ENCODE measurements at places on chromosomes 4 and X. TPM values are rescaled to one million over a fixed set of nuclear protein-coding genes. Genes with fewer than 3 reads are reported as not detected.

- no peak for DNase-seq
Measured at GRCh38 chr4:40200875-40201801, 4.3 kb downstream of the RHOH start.

GRCh38 chr4:126969360-126970235 lies 663.2 kb upstream of the INTU start:
- no peak for DNase-seq

GRCh38 chr4:170589597-170590191 lies 499.9 kb upstream of the AADAT start:
- no peak for DNase-seq

GRCh38 chr4:140256941-140257340 lies 103.0 kb upstream of the MAML3 start:
- no peak for DNase-seq

DNA sequence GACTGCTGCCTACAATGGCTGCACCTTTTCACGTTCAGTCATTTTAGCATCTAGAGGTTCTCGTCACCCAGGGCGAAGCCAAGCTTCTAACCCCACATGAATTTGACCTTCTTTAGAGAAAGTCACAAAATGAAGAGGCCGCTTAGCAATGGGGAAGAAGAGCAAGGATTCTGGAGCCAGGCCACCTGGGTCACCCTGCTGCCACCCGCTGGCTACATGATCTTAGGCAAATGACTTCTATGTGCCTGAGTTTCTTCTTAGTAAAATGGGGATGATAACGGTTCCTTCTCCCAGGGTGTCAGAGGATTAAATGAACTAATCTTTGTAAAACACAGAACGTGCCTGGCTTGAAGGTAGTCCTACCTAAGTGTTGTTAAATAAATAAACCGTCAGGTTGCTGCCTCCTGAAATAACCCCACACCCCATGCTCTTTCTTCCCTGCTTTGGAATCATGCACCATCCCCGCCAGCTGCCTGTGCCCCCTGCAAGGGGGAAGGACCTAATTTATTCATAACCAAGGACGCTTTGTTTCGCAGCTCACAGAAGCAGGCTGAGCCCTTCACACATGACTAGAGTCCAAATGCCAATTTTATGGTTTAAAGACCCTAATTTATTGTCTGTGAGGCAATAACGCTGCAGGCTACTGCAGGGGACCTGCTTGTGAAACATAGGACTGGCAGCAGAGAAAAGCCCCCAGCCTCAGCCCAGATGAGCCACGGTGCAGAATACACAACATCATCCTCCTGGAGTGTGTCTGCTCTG lies 28.6 kb upstream of the NSG1 start:
- DNase-seq: no peak

DNA sequence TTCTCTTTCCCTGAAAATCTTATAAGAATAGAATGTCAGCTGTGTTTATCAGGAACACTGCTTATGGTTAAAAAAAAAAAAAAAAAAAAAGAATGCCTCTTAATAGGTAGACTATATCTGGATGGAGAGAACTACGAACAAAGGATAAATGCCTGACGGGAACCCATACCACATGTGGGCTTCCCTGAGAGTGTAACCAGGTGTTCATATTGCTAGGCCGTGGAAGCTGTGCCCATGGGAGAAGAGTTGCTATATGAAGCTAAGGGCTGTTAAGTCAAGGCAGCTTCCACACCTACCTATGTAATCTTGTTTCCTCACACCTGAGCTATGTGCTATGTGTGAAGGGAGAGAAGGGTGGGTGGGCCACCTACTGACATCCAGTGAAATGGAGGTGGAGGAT lies 27.3 kb downstream of the TMEM184C start:
- DNase-seq: no peak

DNA sequence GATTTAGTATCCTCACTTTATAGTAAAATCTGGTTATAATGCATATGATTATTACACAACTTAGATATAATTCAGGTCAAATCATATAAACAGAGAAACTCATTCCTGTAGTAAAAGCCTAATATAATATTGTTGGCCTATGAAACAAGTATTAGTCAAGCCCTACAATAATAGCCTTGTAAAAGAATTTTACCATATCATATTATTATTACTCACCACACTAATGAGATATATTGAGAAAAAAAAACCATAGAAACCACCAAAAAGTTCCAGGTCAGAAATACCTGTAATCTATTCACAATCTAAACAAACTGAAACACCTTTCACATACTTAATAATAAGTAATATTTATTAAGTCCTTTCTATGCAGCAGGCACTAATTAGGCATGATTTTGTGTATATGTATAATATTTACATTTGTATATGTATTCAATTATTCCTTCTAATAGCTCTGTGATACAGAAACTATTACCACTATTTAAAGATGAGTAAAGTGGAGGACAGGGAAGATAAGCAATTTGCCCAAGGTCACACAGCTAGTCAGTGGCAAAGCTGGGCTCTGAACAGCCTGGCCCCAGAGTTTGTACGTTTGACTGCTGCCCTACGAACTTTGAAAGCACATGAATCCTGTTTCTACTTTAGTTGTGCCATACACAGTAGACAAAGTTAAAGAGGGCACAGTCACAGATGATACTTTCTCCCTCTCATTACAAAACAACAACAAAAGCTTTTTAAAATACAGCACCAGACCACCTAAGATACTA lies 9.0 kb downstream of the ZNF827 start:
- DNase-seq: no peak

- DNase-seq: no peak
Measured at GRCh38 chr4:86603311-86603885, 9.3 kb downstream of the PTPN13 start.

DNA sequence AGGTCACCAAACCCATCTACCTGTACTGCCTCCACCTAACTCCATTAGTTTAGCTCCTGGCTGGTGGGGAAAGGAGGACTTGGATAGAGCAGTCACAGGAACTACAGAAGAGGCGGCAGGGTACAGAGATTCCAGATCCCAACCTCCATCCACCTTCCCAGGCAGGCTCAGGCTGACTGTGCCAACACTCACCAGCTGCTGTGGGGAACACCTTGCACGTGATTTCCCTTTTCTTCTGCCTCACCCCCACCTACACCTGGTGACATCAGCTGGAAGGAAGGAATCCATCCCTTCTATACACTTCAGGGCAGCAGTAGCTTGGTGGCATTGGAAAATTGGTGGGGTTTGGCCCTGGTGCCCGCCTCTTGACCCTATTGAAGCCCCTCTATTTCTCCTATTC lies 41.5 kb downstream of the EFNB1 start:
- DNase-seq: no peak

- DNase-seq: no peak
Measured at GRCh38 chrX:80879143-80879542, 69.5 kb upstream of the BRWD3 start.

DNA sequence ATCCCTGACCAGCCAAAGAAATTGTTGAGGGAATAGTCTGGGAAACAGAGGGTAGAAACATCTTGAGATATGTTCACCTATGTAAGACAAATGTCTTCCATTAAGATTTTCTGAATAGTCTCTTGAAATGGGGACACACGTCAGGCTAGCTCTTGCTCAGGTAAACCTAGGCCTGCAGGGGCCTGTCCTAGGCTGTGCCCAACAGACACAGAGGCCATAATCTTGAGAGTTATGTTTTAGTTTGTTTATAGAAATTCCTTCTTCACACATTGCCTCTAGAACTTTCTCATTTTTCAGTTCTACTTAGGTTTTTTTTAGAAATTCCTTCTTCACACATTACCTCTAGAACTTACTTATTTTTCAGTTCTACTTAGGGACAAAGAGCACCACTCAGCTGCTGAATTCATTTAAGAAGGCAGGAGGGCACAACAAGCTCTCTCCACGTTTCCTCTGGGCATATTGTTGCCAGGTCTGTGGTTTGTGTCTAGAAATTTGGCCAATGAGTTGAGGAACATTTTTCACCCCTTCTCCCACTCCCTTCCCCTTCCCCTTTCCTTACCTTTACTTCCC lies 94.9 kb downstream of the ARHGAP24 start:
- no peak for DNase-seq

- no peak for DNase-seq
Measured at GRCh38 chr4:14967982-14968381, 34.3 kb upstream of the CPEB2 start.

DNA sequence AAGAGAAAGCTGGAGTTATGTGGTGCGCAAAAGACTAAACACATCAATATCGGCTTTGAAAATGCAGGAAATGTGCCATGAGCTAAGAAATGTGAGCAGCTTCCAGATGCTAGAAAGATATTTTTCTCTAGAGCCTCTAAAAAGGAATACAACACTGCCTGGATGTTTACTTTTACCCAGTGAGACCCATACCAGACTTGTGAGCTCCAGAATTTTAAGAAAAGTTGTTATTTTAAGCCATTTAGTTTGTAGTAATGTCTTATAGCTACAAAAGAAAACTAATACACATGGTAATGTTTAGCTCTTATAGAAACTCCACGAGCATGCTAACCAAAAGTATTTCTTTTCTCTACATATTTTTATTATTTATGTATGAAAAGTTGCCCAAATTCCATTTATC lies 1389.4 kb downstream of the C4orf33 start:
- DNase-seq: no peak

VCX3A gene
- not detected for total RNA-seq

FAM149A gene
- not detected for total RNA-seq

GAGE12J gene
- not detected for total RNA-seq
